ENCODE measurements at places on chromosomes 1 and 21.

DNA sequence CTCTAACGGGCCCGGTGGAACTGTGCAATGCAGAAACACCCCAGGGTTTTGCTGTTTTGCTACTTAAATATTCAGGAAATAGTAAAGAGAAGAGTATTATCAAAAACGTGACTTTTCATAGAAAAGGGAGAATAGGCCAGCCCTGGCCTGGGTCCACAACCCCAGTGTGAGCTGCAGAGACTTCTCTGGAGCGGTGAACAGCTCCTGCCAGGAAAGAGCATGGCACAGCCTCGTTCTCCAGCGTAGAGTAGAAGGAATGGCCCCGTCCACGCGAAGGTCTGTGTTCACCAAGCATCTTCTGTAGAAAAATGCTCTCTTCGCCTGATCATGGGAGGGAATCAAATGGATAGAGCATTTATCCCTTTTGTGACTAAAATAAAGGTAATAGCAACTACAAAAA lies 51.4 kb downstream of the PDE9A start:
- DNase-seq = no peak

DNA sequence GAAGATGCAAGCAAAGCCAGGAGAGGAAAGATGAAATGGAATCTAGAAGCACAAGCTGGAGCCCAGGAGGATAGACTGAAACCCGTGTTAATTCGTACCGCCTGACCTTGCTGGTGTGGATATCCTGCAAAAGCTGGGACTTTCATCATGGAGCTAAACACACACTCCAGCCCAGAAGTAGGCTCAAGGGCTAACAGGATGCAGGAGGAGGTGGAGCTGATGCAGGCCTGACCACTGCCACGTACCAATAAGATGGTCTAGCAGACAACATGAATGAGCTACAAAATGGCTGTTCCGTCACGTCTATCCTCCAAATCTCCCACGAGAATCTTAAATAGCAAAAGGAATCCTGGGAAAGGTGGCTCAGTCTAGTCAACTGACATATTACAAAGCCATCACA lies 270.3 kb downstream of the SDCCAG8 start:
- no peak for DNase-seq

DNA sequence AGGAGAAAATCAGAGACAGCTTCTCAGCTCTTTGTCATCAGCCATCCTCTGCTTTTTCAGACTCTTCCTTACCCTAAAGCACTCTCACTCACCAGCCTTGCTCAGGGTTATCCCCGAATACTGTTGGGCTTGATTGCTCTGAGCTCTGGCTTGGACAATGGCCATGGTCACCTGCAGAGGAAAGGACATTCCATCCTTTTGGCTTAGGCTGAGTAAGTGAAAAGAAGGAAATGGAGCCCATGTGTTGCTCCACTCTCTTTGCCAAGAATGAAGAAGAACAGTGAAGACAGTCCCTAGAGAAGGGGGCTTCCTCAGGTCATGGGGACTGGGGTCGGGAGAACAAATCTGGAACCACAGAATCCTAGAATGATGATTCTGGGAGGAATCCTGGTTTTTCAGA lies 2.3 kb downstream of the MTMR11 start:
- DNase-seq = no peak

DNA sequence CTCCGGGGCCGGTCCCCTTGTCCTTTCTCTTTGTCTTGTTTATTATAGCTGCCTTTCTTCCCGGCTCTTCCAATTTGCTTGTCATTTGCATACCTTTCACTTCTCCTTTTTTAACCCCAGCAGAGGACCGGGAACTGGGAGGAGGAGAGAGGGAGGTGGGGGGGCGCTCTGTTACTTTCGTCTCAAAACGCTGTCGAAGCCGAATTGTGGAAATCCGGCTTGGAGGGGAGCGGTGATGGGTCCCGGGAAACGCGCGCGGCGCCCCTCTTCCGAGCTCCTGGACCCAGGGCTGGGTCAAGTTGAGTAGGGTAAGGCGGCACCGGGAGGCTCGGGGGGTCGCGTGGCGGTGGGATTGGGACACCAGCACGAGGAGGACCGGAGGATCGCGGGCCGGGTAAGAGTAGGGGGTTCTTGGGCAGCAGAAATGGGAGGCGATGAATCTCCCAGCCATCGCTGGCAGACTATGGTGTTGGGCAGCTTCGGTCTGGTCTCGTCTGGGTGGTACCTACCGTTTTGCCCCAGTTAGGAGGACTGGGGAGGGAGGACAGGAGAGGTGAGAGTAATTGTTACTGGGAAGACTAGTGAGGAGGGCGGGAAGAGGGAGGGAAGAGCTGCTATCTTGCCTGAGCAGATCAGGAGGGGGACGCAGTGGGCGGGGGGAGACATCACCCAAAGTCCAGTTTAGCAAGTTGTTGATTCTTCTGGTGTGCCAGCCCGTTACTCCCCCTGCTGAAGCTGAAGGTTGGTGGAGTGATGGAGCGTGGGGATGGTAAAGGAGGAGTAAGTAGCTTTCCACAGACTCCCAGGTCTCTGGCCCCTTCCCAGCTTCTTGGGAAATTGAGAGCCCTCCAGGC lies 1.5 kb downstream of the PROX1 start:
- DNase-seq = no peak
